ENCODE measurements at places on chromosomes 2 and 18. TPM values are rescaled to one million over a fixed set of nuclear protein-coding genes. Genes with fewer than 3 reads are reported as not detected.

- peaks cover 26% of the 10 kb centered on the region for H3K4me1 ChIP-seq
- H3K36me3 ChIP-seq, result no peaks in the 10 kb centered on the region
- H3K4me3 ChIP-seq, result peak overlapping the region; percentile 83
- no peaks in the 10 kb centered on the region for H3K27me3 ChIP-seq
- H3K27ac ChIP-seq, result peak overlapping the region; percentile 91
- peak; percentile 40 for DNase-seq
These were observed 714 bp downstream of the RPIA start for GRCh38 chr2:88692187-88692586.

DNA sequence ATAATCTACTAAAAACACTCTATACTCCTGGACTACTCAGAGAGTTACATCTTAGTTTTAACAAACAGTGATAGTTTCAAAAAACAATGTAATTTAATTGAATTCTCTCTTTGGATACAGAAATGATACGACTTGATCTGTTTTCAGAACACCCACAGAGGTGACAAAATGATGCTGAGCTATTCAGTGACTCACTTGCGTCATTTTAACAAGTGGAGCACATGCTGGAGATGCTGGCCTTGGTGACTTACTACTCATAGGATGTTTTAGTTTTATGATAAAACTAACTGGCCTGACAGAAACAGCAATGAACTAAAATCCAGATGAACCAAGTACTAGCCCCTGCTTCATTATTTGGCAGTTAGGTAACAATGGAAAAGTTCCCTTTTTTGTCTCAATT, 101.3 kb upstream of the ITGB6 start:
- no peaks in the 10 kb centered on the region for H3K4me1 ChIP-seq
- DNase-seq, result no peak
- no peaks in the 10 kb centered on the region for H3K27me3 ChIP-seq
- H3K27ac ChIP-seq, result no peak overlapping the region
- H3K36me3 ChIP-seq, result peaks cover 13% of the 10 kb centered on the region

GRCh38 chr2:239073270-239073669, 225.4 kb downstream of the TWIST2 start:
- H3K36me3 ChIP-seq, result peaks cover 81% of the 10 kb centered on the region
- H3K27me3 ChIP-seq, result no peaks in the 10 kb centered on the region
- H3K4me1 ChIP-seq, result peaks cover 5% of the 10 kb centered on the region
- DNase-seq, result no peak

DNA sequence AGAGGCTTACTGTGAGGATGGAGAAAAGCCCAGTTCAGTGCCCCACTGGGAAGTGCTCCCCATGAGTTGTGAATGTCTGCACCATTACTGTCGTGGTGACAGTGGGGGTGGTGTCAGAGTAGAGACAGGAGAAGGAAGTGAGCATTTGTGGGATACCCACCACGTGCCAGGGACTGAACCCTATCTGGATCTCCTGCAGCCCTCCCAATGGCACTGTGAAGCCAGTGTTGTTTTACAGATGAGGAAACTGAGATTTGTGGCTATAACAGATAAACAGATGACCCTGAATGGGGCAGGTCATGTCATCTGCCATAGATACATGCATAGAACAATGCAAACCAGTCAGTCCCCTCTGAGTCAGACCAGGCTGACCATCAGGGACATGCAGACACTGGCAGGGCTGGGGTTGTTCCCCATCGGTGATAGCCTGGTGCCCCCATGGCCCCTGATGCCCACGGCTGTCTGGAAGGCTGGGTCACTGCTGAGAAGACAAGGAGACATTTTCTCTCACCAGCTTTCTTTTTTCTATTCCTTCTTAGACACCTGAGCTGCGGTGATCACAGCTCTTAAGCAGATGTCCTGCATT, 60.8 kb downstream of the EMILIN2 start:
- peaks cover 27% of the 10 kb centered on the region for H3K4me1 ChIP-seq
- H3K27me3 ChIP-seq, result peaks cover 21% of the 10 kb centered on the region
- H3K36me3 ChIP-seq, result peaks cover 3% of the 10 kb centered on the region
- no peak for DNase-seq

GRCh38 chr2:229673676-229674075, 40.7 kb downstream of the DNER start:
- H3K27ac ChIP-seq, result no peak overlapping the region
- H3K36me3 ChIP-seq, result no peaks in the 10 kb centered on the region
- H3K27me3 ChIP-seq, result peaks cover 51% of the 10 kb centered on the region
- no peak overlapping the region for H3K4me3 ChIP-seq

DNA sequence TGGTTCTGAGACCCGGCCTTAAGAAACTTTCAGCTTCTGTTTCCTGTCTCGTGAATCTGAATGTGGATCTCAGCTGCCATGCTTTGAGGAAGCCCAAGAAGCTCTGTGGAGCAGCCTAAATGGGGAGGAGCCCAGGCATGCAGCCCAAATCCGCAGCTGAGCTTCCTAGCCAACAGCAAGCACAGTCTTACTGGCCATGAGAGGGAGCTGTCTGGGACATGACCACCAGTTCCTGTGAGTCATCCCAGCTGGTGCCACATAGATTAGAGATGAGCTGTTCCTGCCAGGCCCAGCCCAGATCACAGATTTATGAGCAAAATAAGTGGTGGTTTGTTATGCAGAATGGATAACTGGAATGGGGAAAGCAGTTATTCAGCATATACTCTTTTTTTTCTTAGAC, 224.4 kb upstream of the APCDD1 start:
- no peaks in the 10 kb centered on the region for H3K27me3 ChIP-seq
- no peak overlapping the region for H3K27ac ChIP-seq
- DNase-seq, result no peak
- H3K36me3 ChIP-seq, result no peaks in the 10 kb centered on the region
- peaks cover 8% of the 10 kb centered on the region for H3K4me1 ChIP-seq

DNA sequence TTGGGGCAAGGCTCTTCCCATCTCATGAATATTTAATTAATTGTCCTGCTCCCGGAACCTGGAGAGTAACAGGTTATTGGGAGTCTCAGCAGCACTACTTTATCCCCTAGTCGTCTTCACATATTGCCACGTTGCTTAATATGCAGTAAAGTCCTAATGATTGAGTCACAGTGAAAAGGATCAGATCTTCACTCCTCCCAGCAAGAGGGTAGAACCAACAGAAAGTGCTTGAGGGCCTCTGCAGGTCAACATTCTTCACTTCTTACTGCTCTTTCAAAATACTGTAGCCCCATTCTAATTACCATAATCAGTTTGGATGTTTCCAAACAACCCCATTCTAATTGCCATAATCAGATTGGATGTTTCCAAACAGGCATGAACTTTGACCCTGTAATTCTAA, 801.0 kb downstream of the LRRTM4 start:
- H3K27me3 ChIP-seq, result no peaks in the 10 kb centered on the region
- no peak for DNase-seq
- H3K36me3 ChIP-seq, result no peaks in the 10 kb centered on the region
- no peak overlapping the region for H3K4me3 ChIP-seq

- H3K4me3 ChIP-seq, result no peak overlapping the region
- H3K36me3 ChIP-seq, result no peaks in the 10 kb centered on the region
- no peak for DNase-seq
- peaks cover under 1% of the 10 kb centered on the region for H3K27me3 ChIP-seq
These were observed 209.7 kb downstream of the ASB1 start for GRCh38 chr2:238636269-238637073.

GRCh38 chr2:20456636-20457426, 10.0 kb downstream of the RHOB start:
- peak overlapping the region; percentile 79 for H3K27ac ChIP-seq

DNA sequence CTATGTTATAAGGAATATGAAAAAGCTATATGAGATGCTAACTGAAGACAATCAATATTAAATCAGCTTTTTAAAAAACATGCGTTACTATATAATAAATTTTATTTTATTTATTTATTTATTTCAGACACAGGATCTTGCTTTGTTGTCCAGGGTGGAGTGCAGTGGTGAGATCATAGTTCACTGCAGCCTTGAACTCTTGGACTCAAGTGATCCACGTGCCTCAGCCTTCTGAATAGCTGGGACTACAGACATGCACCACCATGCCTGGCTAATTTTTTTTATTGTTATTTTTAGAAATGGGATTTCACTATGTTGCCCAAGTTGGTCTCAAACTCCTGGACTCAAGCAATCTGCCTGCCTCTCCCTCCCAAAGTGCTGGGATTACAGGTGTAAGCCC, 89.4 kb downstream of the MYOM1 start:
- no peak for DNase-seq
- no peak overlapping the region for H3K4me3 ChIP-seq
- H3K27me3 ChIP-seq, result no peaks in the 10 kb centered on the region
- H3K36me3 ChIP-seq, result no peaks in the 10 kb centered on the region
- no peak overlapping the region for H3K27ac ChIP-seq
- no peaks in the 10 kb centered on the region for H3K4me1 ChIP-seq

DNA sequence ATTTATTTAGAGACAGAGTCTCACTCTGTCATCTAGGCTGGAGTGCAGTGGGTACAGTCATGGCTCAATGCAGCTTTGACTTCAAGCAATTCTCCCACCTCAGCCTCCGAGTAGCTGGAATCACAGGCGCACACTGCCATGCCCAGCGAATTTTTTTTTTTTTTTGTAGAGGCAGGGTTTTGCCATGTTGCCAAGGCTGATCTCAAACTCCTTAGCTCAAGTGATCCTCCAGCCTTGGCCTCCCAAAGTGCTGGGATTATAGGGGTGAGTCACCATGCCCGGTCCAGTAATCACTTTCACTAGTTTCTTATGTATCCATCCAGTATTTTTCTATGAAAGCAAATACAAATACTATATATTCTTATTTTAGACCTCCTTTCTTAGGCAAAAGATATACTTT, 24.0 kb downstream of the PRKAG3 start:
- no peak overlapping the region for H3K4me3 ChIP-seq
- H3K4me1 ChIP-seq, result no peaks in the 10 kb centered on the region
- no peak for DNase-seq
- no peak overlapping the region for H3K27ac ChIP-seq
- H3K36me3 ChIP-seq, result peaks cover 5% of the 10 kb centered on the region

DNA sequence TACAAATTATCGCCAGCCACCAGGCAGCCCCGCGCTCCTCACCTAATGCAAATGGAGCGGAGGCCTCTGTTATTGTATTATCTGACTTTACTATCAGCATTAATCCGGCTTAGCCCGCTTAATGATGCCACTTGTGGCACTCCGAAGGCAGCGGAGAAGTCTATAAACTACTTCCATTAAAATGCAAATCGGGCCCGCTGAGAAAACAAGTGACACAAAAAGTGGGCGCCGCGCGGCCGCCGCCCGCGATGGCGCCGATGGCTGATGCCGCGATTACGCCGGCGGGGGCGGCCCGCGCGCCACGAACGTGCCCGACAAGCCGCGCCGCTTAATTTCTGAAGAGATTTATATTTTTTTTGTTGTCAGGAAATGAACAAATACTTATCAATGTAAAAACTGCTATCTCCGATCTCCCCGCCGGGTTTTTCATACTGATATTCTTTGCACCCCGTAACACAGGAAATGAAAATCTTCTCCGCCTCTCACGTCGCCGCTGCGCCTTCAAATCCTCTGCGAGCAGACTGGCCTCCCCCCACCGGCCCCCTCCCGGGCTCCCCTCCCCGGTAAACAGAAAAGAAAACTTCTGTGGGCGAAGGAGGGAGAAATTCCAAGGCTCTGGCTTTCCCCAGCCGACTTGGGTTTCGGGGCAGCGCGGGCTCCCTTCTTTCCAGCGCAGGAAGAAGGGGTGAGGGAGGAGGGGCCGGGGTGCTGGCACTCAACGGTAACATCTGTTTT, 221.8 kb downstream of the INSIG2 start:
- no peak for DNase-seq
- peaks cover 18% of the 10 kb centered on the region for H3K4me1 ChIP-seq
- no peaks in the 10 kb centered on the region for H3K36me3 ChIP-seq
- peak overlapping the region; percentile 53 for H3K4me3 ChIP-seq
- H3K27ac ChIP-seq, result peak overlapping the region; percentile 70

GRCh38 chr2:157377861-157378260, 52.2 kb upstream of the ERMN start:
- no peak overlapping the region for H3K4me3 ChIP-seq
- no peak overlapping the region for H3K27ac ChIP-seq
- H3K27me3 ChIP-seq, result no peaks in the 10 kb centered on the region
- no peaks in the 10 kb centered on the region for H3K4me1 ChIP-seq
- no peaks in the 10 kb centered on the region for H3K36me3 ChIP-seq
- no peak for DNase-seq

GRCh38 chr2:209661286-209661894, 110.2 kb upstream of the UNC80 start:
- no peaks in the 10 kb centered on the region for H3K4me1 ChIP-seq
- DNase-seq, result peak; percentile 34
- H3K36me3 ChIP-seq, result no peaks in the 10 kb centered on the region
- no peak overlapping the region for H3K4me3 ChIP-seq
- H3K27me3 ChIP-seq, result no peaks in the 10 kb centered on the region
- no peak overlapping the region for H3K27ac ChIP-seq

- H3K4me1 ChIP-seq, result no peaks in the 10 kb centered on the region
- no peak overlapping the region for H3K27ac ChIP-seq
- DNase-seq, result no peak
- no peak overlapping the region for H3K4me3 ChIP-seq
These were observed 318.9 kb downstream of the NCKAP5 start for GRCh38 chr2:133249362-133249761.

- H3K4me1 ChIP-seq, result peaks cover 16% of the 10 kb centered on the region
- no peaks in the 10 kb centered on the region for H3K36me3 ChIP-seq
- DNase-seq, result no peak
- H3K27ac ChIP-seq, result no peak overlapping the region
These were observed 204.5 kb upstream of the CXCR4 start for GRCh38 chr2:136322428-136322827.

DNA sequence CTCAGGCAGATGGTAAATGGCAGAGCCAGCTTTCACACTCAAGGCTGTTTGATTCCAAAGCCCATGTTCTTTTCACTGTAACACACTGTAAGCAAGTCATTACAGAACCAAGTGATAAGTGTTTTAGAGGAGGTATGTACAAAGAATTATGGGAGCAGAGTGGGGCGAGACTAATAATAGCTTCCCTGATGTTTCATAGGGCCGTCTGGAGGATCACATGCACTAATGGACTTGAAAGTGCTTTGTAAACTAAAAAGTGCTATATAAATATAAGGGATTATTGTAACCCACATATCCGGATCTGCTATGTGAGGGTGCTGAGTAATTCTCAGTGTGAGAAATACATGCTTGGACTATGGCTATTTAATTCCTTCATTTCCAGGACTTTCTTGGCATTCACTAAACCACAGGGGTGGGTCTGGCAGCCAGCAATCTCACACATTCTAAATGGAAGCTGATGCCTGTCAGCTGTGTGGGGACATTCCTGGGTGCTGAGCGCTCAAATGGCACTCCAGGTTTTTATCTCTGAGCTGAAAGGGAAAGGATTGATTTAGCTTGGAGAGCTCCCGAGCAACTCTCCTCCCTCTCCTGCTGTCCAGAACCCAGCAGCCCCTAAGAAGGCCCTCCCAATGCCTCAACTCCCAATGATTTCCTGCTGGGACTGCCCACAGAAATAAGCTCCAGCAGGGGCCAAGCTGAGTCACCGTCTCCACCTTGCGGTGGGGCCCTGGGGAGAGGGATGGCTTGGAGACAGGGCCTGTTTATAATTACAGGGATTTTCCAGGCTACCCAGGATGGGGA, 222.8 kb downstream of the SOX11 start:
- no peaks in the 10 kb centered on the region for H3K4me1 ChIP-seq
- H3K36me3 ChIP-seq, result no peaks in the 10 kb centered on the region
- peak overlapping the region; percentile 10 for H3K27ac ChIP-seq
- H3K27me3 ChIP-seq, result no peaks in the 10 kb centered on the region

BCL11A gene
- 17.3 TPM for total RNA-seq

SPHKAP gene
- not detected for total RNA-seq

MARCO gene
- 16.3 TPM for total RNA-seq

DPP4 gene
- 0.58 TPM for total RNA-seq

TMEM200C gene
- total RNA-seq, result 0.37 TPM

SH3RF3 gene
- 4.5 TPM for total RNA-seq

BBS5 gene
- 14.0 TPM for total RNA-seq

UGT1A4 gene
- 7.2 TPM for total RNA-seq

MEP1B gene
- not detected for total RNA-seq

SLC1A4 gene
- total RNA-seq, result 1.8 TPM

MTHFD2 gene
- 37.7 TPM for total RNA-seq

CASP10 gene
- total RNA-seq, result 28.0 TPM

Data from stomach (tissue), 19 donors.